Lower leg skin (tissue), 4 donors: ENCODE measurements at places on chromosomes 6 and 20.

DNA sequence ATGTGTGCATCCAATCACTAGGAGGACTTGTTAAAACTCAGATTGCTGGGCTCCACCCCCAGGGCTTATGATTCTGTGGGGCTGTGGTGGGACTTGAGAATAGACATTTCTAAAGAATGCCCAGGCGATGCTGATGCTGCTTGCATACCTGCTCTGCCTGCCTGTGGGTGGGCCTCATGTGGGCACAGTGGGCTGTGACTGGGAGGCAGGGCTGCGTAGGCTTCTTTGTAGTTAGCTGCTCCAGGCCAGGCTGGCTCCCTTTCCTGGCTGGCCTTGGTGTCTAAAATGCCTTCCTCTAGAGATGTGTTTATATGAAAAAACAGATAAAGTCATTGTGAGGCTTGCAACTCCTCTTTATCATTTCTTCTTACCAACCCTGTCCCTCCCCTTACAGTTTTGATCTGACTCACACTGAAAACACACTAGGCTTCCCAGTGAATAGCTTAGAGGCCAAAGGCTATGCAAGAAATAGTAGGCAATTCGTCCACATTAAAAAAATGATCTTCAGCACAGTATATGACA lies 495.5 kb upstream of the MAP3K7 start:
- no peak for DNase-seq

DNA sequence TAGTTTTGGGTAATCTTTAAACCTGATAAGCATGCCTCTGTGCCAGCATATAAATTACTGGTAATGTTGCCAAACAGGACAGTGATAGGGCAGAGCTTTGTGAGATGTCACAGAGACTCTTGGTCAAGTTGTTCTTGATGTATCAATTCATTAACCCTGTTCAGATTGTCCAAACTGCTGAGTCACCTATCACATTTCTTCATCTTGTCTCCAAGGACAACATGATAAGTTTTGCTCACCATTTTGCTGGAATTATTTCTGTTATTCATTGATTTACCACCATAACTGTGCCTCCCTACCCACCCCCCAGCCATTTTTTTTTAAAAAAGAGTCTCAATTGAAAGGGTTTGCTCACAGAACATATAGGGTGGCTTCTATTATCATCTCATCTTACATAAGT lies 19.5 kb upstream of the GMNN start:
- DNase-seq = no peak

- no peak for DNase-seq
These were observed 307 bp downstream of the RANBP9 start for GRCh38 chr6:13711324-13711732.

DNA sequence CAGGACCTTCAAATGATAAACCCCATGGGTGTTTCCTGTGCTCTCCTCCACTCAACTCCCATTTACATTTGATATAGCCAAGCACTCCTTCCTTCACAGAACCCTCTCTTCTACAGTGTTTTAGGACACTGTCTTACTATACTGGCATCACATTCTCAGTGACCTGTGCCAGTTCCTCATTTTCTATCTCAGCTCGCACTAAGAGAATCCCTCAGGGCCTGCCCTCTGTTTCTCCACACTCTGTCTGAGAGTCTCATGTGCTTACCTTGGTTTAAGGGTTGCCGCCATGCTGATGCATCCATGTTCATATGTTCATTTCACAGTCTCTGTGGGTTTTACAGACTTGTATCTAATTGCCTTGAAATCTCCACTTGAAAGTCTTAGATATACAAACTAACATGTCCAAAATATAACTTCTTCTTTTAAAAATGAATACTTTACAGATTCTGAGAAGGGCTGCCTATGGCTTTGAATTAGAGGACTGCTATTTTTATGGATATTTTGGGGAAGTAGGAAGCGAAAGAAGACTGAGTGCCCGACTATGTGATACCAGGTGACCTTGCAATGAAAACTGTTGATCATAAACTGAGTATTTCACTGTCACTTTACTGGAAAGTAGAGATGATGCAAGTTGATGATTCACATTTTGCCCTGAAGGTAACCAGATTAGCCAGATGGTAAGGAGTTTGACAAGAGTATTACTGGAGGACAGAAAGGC lies 153.1 kb upstream of the SIM1 start:
- no peak for DNase-seq

- no peak for DNase-seq
These were observed 53.6 kb upstream of the E2F3 start for GRCh38 chr6:20348041-20348440.

DNA sequence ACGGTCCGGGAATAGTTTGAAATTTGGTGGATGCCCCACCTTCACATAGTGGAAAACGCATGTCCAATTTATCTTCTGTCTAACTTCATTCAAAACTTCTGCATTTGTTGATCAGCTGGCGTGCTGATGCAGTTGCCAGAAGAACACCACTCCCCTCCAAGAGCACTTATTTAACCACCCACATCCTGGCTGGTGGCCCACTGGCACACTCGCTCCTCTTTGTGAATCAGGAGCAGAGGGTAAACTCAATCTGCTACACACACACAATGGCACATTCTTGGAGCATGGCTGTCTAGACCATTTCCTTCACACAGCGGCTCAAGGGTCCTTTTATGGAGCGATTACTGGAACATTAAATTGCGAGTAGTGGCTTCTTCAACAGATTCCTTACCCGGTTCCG lies 55.1 kb upstream of the CEP162 start:
- no peak for DNase-seq

DNA sequence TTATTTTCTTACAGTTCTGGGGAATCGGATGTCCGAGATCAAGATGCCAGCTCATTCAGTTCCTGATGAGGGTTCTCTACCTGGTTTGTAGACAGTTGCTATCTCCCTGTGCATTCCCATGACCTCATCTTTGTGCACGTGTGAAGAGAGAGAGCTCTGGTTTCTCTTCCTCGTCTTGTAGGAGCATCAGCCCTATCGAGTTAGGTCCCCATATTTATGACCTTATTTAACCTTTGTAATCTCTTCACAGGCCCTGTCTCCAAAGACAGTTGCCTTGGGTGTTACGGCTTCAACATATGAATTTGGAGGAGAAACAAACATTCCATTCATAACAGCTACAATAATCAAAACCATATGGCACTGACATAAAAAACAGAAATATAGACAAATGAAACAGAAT lies 455.3 kb downstream of the HACE1 start:
- no peak for DNase-seq

DNA sequence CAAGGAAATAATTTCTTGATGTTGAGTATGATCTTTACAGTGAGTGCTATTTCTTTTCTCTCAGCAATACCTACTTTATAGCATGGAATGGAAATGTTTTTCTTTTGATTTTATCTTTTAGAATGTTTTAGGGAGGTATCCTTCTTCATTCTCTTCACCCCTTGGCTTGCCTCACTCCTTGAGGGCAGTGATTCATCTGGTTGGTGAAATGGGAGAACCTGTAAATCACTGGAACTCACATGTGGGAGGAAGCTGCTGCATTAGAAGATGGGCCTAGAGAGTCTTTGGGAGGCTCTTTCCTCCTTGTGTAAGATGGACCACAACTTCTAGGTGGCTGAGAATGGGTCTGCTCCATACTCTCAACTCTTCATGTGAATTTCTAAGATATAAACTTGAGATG lies 244.8 kb upstream of the SYNCRIP start:
- DNase-seq = no peak

DNA sequence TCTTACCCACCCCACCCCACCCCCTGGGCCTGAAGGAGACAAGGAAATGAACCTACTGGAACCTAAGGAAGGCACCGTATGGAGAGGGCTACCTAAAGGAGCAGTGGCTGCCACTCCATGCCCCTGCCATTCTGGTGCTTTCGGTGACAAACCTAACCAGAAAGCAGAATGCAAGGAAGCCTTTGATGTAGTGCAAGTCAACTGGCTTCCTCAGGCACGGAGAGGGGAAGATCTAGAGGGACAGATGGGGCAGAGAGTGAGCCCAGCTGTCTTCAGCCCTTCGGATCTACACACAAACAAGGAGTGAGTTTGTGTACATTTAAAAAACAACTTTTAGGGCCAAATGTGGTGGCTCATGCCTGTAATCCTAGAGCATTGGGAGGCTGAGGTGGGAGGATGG lies 39.5 kb downstream of the PPP1R16B start:
- DNase-seq = no peak

DNA sequence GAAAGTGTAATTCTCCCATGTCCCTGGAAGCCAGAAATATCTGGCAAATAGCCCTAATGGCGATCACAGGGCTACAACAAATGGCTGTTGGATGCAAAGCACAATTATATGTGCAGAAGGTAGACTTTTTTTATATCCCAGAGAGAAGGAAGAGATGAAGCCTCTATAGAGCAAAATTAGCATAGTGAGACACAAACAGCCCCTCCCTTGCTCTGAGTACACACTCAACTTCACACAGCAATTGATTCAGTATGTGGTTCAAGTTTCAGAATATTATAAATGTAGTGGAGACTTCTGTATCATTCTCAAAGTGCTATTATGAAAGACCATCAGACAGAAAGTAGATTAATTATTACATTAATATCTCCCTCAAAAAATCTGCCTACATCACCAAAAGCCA lies 246.5 kb upstream of the TBX18 start:
- DNase-seq = no peak

DNA sequence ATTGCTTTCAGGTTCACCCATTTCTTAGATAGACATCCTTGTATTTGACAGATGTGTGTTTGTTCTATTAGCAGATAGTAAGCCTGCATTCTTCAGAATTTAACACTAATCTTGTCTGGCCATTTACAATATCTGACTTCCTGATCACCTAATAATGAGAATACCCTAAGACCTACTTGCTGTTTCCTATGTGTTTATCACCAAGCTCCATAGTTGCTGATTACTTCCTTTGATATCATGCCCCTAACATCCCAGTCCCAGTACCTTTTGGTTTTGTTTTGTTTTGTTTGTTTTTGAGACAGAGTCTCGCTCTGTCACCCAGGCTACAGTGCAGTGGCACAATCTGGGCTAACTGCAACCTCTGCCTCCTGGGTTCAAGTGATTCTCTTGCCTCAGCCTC lies 143.6 kb upstream of the DST start:
- DNase-seq = no peak

DNA sequence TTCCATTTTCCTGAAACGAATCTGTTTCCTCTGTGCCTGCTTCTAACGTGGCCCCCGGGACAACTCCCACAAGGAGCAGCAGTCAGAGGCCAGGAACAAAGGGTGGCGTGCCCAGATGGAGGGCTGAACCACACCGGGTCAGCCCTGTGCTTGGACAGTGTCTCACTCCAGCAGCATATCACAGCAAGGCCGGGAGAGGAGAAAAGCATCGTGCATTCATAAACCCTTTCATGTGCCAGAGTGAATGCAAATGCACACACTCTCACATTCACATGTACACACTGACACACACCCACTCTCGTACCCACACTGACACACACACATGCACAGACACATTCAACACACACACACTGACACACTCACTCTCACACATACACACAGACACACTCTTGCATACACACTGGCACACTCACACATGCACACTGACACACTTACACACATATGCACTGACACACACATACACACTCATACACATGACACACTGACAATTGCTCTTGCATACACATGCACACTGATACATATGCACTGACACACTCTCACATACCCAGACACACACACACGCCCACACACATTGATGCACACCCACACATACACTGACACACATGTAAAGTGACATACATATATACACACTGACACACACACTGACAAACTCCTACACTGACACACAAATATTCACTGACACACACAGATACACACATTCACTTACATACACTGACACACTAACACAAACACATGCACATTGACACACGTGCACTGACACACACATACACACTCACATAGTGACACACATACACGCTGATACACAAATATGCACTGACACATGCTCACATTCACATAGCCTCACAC lies 237.0 kb downstream of the LRFN2 start:
- no peak for DNase-seq

- DNase-seq = no peak
These were observed 545.9 kb upstream of the FLRT3 start for GRCh38 chr20:14883324-14883723.

GRCh38 chr6:24957199-24957598 lies 21.4 kb upstream of the RIPOR2 start:
- no peak for DNase-seq

GRCh38 chr20:37822141-37822601 lies 80.8 kb upstream of the VSTM2L start:
- no peak for DNase-seq

DNA sequence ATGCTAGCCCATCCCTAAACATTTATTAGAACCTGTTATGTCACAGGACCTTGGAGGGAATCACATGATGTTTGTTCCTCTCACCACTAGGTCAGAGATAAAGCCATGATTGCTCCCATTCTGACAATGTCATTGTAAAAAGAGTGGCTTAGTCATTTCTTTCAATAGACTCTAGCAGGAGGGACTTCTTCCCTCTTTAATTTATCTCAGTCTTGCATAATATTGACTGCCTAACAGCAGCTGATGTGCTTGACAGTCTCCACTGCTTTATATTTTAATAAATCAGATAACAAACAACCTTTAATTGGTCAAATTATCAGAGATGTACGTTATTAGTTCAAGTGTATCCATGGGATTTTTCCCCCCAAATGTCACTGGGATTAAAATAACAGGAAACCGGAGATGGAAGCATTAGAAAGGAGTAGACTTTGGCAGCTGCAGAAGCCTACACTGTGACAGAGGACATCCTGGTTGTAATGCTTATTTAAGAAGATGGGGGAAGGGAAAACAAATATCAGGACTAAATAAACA lies 39.6 kb downstream of the LAMA4 start:
- DNase-seq = no peak

DNA sequence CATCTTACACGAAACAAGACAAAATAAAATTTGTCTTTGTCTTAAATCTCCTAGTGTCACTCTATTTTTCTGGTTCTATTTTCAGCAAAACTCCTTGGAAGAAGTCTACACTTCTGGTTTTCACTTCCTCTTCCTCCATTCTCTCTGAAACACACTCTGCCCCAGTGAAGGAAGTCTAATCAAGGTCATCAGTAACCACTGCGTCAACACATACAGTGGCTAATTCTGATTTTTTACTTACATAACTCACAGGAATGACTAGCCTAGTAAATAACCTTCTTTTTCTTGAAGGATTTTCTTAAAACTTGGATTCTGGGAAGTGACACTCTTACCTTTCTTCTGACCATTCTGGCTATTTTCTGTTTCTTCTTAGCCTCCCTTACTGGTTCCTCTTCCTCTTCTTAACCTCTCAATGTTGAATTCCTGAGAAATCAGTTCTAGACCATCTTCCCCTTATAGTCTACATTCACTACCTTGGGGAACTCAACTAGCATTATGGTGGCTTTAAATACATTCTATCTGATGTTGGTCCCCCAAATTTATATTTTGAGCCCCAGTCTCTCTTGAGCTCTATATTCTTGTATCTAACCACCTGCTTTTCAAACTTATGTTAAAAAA lies 37.5 kb downstream of the AIG1 start:
- no peak for DNase-seq
